Activated naive CD8-positive, alpha-beta T cell treated with anti-CD3 and anti-CD28 coated beads, Interleukin-2, amount 10 ng/mL, durations not matched to agents 7 days and 5 days (primary cell): ENCODE measurements at places on chromosomes 7 and 10. TPM values are rescaled to one million over a fixed set of nuclear protein-coding genes. Genes with fewer than 3 reads are reported as not detected.

GNA12 gene
- total RNA-seq, result 17.4 TPM

TBL2 gene
- total RNA-seq, result 21.3 TPM

CNTNAP2 gene
- not detected for total RNA-seq

GHRHR gene
- total RNA-seq, result not detected

TCF7L2 gene
- 1.9 TPM for total RNA-seq

- H3K4me1 ChIP-seq, result peaks cover 20% of the 10 kb centered on the region
- DNase-seq, result no peak
- peaks cover 34% of the 10 kb centered on the region for H3K36me3 ChIP-seq
- H3K27ac ChIP-seq, result no peak overlapping the region
Measured at GRCh38 chr7:98994046-98994944, 116.0 kb downstream of the TRRAP start.

DNA sequence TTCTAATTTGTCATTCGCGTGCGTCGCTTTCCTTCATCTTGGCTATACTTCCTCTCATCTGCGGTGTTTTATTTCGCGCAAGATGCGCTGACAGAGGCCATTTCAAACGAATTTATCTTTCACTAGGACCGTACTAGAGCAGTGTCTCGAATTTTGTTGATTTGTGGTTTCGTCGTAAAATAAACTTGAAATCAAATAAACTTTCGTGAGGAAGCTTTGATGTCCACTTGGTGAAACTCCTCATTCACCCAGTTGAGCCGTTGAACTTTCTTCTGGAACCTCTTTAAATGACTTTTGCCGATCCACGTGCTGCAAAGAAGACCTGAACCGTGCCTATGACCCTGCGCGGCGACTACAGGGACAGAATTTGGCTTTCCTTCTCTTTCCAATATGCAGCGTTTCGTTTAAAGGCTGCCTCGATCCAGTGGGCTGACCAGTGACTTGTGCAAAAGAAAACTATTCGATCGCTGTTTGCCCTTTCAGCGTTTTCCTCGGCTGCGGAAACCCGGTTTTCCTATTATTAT, 163.9 kb upstream of the PPP1R3A start:
- no peak for DNase-seq
- peaks cover 2% of the 10 kb centered on the region for H3K36me3 ChIP-seq
- H3K27ac ChIP-seq, result no peak overlapping the region
- peaks cover 26% of the 10 kb centered on the region for H3K4me1 ChIP-seq
- peak overlapping the region; percentile 40 for H3K4me3 ChIP-seq
- peaks cover 79% of the 10 kb centered on the region for H3K27me3 ChIP-seq

GRCh38 chr7:33278095-33278494, 148.7 kb downstream of the BBS9 start:
- H3K4me1 ChIP-seq, result no peaks in the 10 kb centered on the region
- no peaks in the 10 kb centered on the region for H3K27me3 ChIP-seq
- H3K27ac ChIP-seq, result no peak overlapping the region

- DNase-seq, result no peak
- peak overlapping the region; percentile 18 for H3K4me3 ChIP-seq
- H3K27me3 ChIP-seq, result peaks cover 62% of the 10 kb centered on the region
- peaks cover 6% of the 10 kb centered on the region for H3K4me1 ChIP-seq
- peaks cover 10% of the 10 kb centered on the region for H3K36me3 ChIP-seq
Measured at GRCh38 chr7:101303102-101303701, 18.4 kb downstream of the IFT22 start.

- H3K27me3 ChIP-seq, result no peaks in the 10 kb centered on the region
- H3K4me1 ChIP-seq, result no peaks in the 10 kb centered on the region
- H3K36me3 ChIP-seq, result no peaks in the 10 kb centered on the region
- no peak overlapping the region for H3K4me3 ChIP-seq
- no peak overlapping the region for H3K27ac ChIP-seq
Measured at GRCh38 chr10:94042001-94042833, 48.5 kb downstream of the PLCE1 start.

DNA sequence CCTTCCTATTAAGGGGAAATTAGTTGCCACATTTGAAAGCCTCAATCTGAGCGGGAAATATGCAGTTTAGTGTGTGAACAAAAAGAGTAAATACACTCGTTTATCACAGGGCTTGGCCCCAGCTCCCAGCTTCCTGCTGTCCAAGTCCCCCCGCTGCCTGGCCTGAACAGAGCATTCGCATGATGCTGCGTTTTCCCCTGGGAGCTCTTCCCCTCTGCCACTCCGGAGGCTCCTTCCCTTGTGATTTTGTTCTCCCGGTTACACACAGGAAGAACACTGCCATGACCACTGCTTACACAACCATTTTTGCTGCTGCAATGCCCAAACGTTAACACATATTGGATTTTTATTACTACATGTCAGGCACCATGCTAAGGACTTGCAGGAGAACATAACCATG, 120.7 kb upstream of the ADARB2 start:
- no peaks in the 10 kb centered on the region for H3K4me1 ChIP-seq
- DNase-seq, result no peak
- no peaks in the 10 kb centered on the region for H3K36me3 ChIP-seq
- no peaks in the 10 kb centered on the region for H3K27me3 ChIP-seq
- no peak overlapping the region for H3K27ac ChIP-seq

GRCh38 chr7:78151229-78151628, 352.7 kb downstream of the PHTF2 start:
- no peaks in the 10 kb centered on the region for H3K27me3 ChIP-seq
- H3K4me1 ChIP-seq, result no peaks in the 10 kb centered on the region
- no peak overlapping the region for H3K4me3 ChIP-seq
- no peak overlapping the region for H3K27ac ChIP-seq

- peaks cover 2% of the 10 kb centered on the region for H3K27me3 ChIP-seq
- no peak overlapping the region for H3K4me3 ChIP-seq
- no peaks in the 10 kb centered on the region for H3K4me1 ChIP-seq
- no peak overlapping the region for H3K27ac ChIP-seq
- H3K36me3 ChIP-seq, result no peaks in the 10 kb centered on the region
- no peak for DNase-seq
Measured at GRCh38 chr7:3588341-3588740, 287.3 kb downstream of the SDK1 start.
